ENCODE measurements at places on chromosomes 2 and 18.

- DNase-seq, result no peak
Observed at GRCh38 chr2:74915743-74916142, 42.7 kb upstream of the POLE4 start.

- no peak for DNase-seq
Observed at GRCh38 chr2:151716721-151717120, 17.6 kb downstream of the NEB start.

DNA sequence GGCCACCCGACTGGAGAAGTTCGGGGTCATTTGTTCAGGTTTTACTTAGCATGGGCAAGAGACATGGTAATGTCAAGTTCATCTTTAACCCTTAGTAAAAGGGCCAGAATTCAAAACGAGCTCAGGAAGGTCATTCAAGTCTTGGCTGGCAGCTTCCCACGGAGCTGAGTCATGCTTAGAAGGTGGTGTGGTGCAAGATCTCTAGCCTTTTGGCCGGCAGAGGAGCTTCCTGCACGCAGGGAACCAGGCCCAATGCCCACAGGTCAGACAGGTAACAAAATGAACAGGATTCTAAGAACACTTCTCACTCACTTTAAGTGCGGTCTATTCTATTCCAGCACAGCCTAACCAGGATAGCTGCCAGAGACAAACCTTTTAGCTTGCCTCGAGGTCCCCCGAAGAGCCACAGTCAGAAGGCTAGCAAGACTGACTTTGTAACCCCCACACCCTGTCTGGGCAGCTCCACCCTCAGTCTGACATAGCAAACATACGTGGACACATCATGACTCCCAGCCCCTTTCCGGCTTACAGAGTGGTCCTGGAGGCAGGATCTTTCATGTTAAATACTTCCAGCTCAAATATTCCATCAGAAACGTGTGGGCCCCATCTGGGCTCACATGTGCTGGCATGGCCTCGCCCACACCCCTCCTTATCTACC, 292.7 kb downstream of the BCL11A start:
- no peak for DNase-seq

- no peak for DNase-seq
Observed at GRCh38 chr18:75122334-75122958, 86.5 kb downstream of the PTGR3 start.

DNA sequence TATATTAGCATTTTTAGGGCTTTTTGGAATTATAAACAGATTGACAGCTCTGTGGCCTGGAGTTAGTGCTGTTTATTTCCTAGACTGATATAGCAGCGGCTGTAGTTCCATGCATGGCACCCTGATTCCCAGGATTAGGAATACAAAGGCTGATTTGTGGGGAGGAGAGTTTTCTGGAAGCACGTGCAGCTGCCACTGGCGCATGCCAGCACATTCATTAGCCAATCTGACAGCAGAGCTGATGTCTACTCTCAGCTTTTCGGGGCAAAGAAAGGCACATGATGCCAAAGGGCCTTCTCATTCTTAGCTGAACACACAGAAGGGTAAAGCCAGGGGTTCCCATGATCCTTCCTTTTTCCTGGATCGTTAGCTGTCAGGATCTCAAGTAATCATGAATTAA, 45.7 kb upstream of the RAPH1 start:
- DNase-seq, result no peak

GRCh38 chr2:240435948-240436682, 652 bp downstream of the GPC1 start:
- DNase-seq, result no peak

DNA sequence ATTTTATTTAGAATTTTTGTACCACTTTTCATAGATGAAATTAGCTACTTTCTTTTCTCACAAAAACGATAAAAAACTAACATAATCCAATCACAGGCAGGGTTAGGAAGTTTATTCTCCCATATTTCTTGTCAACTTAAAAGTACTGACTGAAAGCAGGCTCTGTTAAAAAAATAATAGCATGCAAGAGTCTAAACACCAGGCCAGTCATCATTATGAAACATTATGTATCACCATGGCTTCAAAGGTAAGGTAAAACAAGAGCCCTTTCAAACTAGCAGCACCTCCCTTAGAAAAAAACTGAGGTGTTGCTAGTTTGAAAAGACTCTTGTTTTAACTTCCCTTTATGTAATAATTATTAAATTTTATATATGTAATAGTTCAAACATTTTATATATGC, 848.0 kb downstream of the RNF144A start:
- DNase-seq, result no peak

DNA sequence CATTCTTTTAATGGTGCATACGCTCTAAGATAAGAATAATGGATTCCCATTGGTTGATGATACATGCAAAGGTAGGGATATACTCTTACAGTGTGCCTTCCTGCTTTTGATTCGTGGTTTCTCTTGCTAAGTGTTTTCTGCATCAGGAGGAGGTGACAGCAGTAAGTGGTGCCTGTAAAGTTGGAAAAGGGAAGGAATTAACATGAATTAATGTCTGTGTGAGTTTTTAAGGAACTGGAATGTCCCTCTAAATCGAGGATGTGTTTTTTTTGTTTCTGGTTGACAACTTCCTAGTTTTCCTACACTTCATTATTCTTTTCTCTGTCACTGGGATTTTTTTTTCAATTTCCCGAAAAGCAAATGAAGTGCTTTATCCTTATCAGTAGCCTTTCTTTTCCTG, 54.4 kb downstream of the CRIM1 start:
- DNase-seq, result no peak

- DNase-seq, result no peak
Observed at GRCh38 chr2:20623741-20624155, 27.1 kb downstream of the HS1BP3 start.

- no peak for DNase-seq
Observed at GRCh38 chr18:53817976-53818950, 406.2 kb downstream of the MBD2 start.

GRCh38 chr18:37402735-37403099, 162.9 kb downstream of the CELF4 start:
- DNase-seq, result no peak
